ENCODE measurements at places on chromosomes 2 and 18.

DNA sequence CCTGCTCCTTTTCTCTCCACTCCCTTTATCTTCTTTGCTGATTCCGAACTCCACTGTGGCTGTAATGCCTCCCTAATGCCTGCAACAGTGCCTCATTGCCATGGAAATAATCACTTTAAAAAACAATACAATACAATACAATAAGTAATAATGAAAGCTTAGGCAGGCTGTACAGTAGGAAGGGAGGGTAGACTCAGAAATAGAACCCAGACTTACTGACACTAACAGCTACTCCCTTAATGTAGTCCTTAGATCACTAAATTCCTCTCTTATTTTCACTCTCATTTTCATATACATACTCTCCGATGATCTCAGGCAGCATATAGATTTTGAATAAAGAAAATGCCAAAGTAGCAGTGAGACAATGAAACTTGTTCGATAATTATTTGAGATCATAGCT lies 70.2 kb downstream of the DLGAP1 start:
- DNase-seq: no peak

- no peak for DNase-seq
These were observed 32.8 kb upstream of the DOCK10 start for GRCh38 chr2:225074919-225075681.

- DNase-seq: no peak
These were observed 31.9 kb downstream of the TWIST2 start for GRCh38 chr2:238879621-238880377.

DNA sequence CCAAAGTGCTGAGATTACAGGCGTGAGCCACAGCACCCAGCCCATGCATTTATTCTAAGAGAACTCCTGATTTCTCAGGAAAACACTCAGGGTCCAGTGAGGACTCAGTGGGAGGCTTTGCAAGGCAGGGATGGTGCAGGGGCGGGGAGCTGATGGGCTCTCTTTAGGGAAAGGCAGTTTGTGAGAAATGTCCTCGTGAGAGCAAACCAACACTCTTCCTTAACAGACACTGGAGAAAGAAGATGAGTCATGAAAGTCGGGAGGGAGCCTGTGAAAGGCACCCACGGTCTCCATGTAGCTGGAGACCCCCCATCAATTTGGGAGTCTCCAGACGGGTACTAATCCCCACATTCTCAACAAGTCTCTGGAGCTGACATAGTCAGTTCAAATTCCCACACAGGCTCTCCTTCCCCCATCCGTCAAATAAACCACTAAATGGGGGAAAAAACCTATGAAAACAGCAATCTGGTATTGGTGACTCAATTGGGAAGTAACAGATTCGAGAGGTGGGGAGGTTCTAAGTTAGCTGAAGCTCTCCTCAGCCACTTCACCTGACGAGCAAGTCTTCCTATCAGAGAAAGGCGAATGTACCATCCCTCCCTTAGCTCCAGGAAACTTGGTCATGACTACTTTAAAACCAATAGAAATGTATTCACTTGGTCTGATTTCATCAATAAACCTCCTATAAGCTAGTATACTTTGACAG lies 11.0 kb upstream of the CREG2 start:
- no peak for DNase-seq

DNA sequence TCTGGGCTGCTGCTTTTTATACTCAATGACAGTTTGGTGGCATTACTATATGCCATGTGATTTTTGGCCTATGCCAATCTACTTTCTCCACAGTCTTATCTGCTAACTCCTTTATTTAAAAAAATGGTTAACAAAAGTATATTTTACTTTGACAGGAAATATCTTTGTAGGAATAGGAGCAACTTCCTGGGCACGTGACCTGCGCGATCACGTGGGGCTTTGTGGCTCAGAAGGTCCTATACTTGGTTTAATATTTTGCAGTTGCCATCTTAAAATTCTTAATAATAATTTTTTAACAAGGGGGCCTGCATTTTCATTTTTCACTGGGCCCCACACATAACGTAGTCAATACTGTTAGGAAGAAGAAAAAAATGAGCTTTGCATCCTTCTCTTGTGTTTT lies 249.7 kb downstream of the ACTR3 start:
- no peak for DNase-seq

DNA sequence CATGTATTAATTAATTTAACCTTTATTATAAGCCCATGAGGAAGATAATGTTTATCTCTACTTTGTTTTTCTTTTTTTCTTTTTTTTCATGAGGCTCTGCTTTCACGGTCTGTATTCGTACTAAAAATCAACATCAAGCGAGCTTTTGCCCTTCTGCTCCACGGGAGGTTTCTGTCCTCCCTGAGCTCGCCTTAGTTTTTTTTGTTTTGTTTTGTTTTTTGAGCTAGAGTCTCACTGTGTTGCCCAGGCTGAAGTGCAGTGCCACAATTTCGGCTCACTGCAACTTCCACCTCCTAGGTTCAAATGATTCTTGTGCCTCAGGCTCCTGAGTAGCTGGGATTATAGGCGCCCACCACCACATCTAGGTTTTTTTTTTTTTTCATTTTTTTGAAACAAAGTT lies 29.9 kb upstream of the BMPR2 start:
- no peak for DNase-seq
